ENCODE measurements at places on chromosomes 4 and X.

DNA sequence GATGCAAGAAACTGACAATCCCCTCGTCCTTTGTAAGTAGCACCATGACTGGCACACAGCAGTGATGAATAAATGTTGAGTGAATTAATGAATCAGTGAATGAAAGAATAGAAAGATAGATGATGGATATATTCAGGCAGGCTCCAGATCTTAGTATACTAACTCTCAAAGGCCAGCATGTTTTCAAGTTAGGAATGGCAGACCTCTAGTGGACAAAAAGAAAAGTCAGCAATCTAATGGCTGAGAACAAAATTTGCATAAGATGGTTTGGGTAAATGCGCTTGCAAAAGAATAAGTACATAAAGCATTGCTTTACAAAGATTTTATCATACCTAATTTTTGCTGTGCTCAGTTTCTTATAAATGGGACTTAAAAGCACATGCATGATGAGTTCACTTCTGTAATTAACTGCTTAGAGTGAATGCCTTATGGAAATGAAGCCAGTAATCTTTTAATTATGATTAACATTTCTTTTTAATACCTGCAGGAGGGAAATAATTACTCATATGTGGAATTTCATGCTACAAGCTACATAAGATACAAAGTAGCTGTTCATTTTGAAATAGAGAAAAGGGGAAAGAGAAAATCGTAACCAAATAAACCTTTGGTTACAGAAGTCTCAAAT is 126.9 kb upstream of the GPRIN3 start:
- no peak for DNase-seq

- no peak for DNase-seq
Measured at GRCh38 chrX:2490634-2491033, 10.1 kb downstream of the DHRSX start.

DNA sequence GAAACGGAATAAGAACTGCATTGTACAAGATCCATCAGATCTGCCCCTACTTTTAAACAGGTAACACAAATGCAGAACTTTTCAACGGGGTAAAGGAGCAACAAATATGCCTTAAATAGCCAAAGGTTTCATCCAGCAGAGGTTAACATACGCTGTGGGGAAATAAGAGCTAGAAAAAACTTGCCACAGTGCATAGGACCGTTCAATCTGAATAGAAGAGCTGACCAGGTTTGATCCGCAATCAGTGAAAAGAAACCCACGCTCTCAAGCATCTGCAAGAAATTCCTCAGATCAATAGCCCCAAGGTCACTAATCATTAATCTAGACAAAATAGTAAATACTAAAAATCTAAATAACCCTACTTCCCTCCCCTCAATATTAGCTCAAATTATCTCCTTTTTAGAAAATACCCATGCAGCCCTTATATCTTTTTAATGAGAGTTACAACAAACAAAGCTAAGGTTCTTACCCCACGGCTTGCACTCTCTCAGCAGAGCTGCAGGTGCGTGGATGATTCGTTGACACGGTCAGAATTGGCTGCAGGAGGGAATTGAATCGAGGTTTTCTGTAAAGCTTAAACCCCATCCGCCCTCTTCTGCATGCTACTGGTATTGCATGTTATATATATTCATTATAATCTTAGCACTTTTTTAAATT is at the start of gene TLR10:
Gene TLR10, minus strand, starts transcription at position 539 of the 657 bp plus-strand sequence. CDS start 7,400 bp downstream, outside the sequence.
- DNase-seq = peak; percentile 36

GRCh38 chrX:18995221-18995620 is 11.3 kb upstream of the PHKA2 start:
- no peak for DNase-seq

GRCh38 chrX:150326541-150327247 is 36.4 kb upstream of the MAMLD1 start:
- no peak for DNase-seq
